ENCODE measurements at places on chromosomes 3 and 15.
A peak's percentile ranks its signal among the peaks of the same experiment; 100 is the strongest.

DNA sequence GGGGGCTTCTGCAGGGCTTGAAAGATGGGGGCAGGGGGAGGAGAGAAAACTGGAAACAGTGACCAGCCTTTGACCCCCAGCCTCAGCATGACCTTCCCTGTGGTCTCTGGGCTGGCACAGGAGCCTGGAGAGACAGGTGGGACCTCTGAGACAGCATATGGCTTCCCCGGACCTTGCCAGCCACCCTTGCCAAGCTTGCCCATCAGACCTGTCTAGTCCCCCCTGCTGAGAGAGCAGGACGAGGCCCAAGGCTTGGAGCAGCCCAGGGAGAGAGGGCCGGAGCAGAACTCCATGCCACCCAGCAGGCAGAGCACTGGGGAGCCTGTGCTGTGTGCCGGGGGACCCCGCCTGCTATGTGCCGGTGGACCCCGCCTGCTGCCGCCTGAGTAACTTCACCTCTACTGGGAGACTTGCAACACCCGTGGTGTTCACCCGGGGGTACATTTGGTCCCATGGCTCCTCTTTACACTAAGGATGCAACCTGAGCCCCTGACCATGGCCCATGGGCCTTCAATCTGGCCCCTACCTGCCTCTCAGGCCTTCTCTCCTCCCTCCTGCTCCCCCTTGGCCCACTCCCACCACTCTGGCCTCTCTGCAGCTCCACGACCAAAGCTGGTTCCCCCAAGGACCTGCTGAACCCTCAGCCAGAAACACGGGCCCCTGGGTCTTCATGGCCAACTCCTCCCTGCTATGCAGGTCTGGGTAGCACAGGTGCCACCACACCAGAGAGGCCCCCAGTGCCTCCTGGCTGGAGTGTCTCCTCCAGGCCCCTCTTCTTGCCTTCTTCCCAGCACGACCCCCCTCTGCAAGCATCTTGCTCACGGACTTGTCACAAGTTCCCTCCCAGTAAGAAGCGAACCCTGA, 21.1 kb upstream of the SLC41A3 start:
- ATAC-seq = no peak

GRCh38 chr3:43214616-43215015, 71.7 kb upstream of the SNRK start:
- ATAC-seq = no peak

DNA sequence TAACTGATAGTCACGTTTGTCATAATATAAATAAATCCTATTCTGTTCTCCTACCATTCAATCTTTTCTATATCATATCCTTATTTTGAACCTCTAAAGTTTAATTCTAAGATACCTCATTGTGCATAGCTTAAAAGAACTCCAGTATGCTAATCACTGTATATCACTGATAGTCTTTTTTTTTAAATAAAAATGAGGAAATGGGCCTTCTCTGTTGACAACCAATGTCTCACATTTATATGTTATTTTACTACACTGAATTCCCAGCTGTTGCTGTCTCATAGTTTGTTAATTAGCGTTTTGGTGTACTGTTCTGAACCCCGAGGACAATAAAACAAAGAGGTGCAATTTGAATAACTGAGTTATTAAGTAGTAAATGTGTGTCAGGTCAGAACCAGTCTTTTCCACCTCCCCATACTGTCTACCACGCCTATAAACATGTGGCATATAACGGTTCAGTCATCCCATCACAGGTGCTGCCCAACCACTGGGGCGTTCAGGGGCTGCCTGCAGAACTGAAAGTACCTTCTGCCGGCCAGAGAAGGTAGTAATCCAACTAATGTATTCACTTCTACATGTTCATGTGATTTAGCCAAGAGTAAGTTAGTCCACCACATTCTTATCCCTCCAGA, 14.9 kb downstream of the CBLB start:
- ATAC-seq = peak; percentile 68

DNA sequence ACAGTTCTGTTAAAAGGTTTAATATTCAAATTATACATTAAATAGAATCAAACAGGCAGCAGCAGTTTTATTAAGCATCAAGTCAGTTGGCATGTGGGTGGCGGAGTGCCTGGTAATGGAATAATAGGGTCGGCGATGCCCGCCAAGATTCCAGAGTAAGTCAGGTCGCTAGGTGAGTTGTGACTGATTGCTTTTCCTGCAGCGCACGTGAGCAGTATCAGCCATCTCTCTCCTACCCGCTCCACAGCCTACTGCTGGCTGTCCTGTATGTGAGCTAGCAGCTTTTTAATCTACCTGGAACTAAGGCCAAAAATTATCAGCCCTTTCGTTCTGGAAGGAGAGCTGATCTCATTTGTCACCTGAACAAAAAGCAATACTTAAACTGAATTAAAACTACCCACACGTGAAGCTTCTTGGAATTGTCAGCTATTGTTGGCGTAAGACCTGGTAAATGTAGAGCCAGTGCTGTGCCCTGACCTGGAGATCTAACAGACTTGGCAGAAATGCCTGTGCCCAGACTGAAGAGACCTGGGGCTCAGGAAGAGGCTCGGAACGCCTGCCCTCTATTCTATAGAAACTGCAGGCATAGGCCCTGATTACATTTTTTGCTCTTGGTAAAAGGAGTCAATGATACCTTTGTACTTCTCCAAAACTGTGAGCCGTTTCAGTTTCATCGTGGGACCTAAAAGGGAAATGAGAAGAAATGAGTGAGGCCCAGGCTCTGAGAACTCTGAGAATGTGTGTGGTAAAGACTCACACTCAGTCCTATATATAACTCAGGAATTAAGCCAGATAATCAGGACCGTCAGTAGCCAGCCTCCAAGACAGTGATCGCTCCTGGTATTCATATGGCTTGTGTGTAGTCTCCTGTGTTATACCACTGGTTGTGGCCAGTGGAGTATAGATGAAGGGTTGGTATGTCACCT, 21.9 kb downstream of the IDH3A start:
- no peak for ATAC-seq

GRCh38 chr3:163056874-163057497, 1560.4 kb downstream of the OTOL1 start:
- ATAC-seq = no peak

DNA sequence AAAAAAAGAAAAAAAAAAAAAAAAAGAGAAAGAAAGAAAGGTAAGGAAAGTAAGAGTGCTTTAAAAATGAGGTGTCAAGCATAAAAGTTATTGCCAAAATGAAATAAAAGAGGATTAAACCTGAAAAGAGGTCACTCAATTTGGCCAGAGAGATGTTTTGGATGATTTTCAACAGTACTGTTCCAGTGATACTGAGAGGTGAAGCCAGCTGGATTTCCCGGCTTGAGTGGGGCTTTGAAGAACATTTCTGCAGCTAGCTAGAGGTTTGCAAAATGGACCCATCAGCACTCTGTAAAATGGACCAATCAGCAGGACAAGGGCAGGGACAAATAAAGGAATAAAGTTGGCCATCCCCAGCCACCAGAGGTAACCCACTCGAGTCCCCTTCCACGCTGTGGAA, 128.5 kb downstream of the LSAMP start:
- ATAC-seq = no peak

- ATAC-seq = no peak
Observed at GRCh38 chr15:77863491-77864105, 213.9 kb downstream of the TBC1D2B start.

DNA sequence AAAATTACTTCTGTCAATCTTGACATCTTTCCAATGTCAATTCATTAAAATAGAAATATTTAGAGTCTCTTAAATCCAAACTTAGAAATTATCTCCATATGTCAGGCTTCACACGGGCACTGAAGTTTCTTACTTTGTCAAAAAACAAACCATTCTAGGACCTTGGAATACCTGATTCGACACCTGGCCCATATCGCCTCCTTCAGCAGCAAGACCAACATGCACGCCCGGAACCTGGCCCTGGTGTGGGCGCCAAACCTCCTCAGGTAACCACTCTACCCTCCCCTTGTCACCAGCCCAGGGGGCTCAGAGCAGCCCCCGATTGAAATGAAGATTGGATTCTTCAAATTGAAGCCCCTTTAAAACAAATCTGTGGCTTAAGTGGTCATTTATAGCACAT, 81.3 kb downstream of the TMEM39A start:
- no peak for ATAC-seq

GRCh38 chr3:184314700-184315542, 515 bp downstream of the EIF4G1 start:
- peak; percentile 53 for ATAC-seq

GRCh38 chr3:128623762-128624176, 26.8 kb downstream of the RPN1 start:
- no peak for ATAC-seq

- no peak for ATAC-seq
Observed at GRCh38 chr3:22216601-22217000, 465.6 kb upstream of the ZNF385D start.

DNA sequence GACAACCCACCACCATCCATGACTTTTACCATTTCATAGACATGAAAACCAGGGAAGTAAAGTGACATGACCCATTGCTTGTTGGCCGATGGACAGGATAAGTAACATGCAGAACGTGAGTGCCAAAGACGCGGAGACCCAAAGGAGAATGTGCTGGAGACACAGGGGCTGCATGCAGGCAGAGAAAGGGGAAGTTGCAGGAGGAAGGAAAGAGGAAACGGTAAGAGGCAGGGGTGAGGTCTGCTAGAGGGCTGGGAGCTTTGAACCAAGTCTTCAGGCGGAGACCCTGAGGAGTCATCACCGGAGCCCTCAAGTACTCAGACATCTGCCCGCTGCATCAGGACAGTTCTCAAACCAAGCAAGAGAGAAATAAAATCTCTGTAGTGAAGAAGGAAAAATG, 34.9 kb downstream of the MAGEF1 start:
- ATAC-seq = no peak

GRCh38 chr15:55197362-55197705, 593 bp upstream of the RSL24D1 start:
- peak; percentile 5 for ATAC-seq

DNA sequence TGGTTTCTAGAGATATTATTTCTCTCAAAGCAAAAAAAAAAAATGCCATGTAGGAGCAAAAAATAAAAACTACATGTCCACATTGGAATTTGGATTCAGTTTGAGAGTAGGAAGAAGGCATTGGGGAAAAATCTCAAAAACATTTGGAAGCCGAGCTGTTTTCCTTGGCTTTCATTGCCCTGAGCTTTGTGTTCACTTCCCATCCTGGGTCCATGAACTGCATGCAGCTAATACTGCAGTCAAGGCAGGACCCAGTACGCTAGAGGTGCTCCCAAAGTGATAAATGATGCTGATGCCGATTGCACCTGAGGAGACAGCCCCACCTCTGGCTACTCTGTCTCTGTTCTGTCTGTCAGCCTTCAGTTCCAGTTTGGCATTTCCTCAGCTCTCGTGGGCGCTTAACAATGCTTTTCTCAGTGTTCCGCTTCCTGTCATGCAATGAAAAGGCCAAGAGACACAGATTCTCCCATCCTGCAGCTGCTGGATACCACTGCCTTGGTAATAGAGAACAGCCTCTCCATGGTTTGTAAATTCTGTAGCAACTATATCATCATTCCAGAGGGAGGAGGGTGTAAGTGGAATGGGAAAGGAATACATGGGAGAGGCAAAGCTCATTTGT, 181.8 kb downstream of the RYR3 start:
- no peak for ATAC-seq

DNA sequence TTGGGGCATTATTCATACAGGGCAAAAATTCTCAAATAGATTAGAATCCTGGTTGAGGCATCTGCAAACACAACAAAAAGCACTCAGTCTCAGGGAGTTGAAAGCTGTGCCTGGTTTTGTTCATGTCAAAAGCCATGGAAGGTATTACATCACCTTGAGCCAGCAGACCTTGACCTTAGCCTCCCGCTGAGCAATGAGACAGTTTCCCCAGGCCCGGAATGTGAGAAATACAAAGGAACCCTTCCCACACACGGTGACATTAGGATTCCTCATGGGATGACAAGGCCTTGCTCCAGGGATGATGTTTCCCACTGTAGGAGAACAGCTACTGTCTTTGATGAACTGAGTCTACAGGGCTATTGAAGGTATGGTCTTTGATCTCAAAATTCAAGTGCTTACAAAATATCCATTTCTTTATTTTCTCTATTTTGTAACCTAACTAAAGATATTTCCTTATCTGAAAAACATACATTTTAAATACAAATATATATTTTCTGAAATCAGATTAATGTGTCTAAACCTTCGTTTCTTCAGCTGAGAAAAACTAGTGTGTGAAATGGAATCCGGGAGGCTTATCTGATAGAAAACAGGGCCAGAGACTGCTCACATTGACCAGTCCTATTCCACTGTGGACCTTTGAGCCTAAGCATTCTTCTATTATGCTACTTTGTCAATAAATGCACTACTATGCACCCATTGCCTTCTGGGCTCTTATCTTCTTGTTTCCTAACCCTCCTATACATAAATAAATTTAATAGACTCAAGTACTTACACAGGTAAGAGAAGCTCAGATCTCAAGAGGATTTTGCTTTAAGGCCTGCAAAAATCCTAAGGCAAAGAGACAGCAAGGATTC, 298.2 kb downstream of the KBTBD8 start:
- ATAC-seq = no peak

- ATAC-seq = no peak
Observed at GRCh38 chr15:32834156-32834555, 116.4 kb downstream of the GREM1 start.

- no peak for ATAC-seq
Observed at GRCh38 chr3:139473155-139473771, 3.1 kb downstream of the RBP2 start.

- ATAC-seq = no peak
Observed at GRCh38 chr3:4935347-4935746, 43.9 kb upstream of the BHLHE40 start.

DNA sequence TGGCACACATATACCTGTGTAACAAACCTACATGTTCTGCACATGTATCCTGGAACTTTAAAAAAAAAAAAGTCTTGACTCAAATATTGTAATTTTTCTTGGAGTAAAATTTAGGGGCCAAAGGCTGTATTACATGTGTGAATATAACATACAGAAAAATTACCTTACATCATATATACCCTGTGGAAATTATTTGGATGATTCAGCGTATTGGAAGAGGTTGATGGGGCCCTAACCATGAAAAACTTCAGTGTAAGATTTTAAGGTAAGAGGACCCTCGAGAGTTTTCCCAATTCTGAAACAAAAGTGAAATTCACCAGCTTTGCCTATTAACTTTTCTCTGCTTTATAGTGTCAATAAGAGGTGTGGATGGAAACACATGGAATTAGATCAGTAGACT, 56.4 kb downstream of the UBE2E2 start:
- ATAC-seq = no peak

GRCh38 chr3:72698154-72698917, 149.9 kb downstream of the SHQ1 start:
- no peak for ATAC-seq

GRCh38 chr3:128426128-128426921, 40.4 kb downstream of the DNAJB8 start:
- ATAC-seq = peak; percentile 74

Data from activated CD4-positive, CD25-positive, alpha-beta regulatory T cell treated with anti-CD3 and anti-CD28 coated beads, Interleukin-2, amount 50 U/mL, for 24 hours (primary cell).